ENCODE measurements at places on chromosomes 2 and 18.

DNA sequence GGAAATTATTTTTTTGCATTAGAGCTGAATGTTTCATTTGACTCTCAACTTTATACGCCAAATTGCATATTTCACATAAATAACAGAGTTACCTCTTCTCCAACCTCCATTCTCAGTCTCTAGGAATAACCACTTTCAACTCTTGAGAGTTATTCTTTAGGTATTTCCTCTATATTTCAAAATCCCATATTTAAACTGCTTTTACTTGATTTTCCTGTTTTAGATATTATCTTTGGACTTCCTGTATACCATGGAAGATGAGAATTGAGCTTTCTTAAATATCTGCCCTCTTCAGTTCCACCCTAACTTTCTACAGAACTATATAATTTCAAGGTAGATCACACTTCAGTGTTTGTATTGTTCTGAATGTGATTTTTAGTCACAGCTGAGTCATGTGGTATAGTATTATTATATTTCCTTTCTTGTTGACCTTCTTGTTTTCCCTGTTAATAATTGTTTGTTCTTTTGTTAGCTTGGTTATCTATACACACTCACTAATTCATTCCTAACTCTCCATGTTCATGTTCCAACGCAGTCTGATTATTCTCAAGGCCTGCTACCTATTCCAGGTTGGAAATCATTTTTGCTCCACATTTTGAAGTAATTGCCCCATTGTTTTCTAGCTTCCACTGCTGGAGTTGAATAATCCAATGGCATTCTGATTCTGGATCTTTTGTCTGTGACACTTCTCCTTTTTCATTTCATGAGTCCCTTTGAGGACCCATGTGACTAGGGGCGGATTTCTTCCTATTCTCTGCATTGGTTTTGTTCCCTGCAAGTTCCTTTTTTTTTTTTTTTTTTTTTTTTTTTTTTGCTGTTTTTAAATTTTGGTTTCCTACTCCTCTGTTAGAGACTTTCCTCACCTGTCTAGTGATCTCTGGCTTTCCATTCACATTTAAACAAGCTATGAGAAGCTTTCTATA is 156.8 kb upstream of the RBMS1 start:
- no peak for DNase-seq

- DNase-seq = no peak
These were observed 10.4 kb downstream of the TMEFF2 start for GRCh38 chr2:192184349-192184748.

DNA sequence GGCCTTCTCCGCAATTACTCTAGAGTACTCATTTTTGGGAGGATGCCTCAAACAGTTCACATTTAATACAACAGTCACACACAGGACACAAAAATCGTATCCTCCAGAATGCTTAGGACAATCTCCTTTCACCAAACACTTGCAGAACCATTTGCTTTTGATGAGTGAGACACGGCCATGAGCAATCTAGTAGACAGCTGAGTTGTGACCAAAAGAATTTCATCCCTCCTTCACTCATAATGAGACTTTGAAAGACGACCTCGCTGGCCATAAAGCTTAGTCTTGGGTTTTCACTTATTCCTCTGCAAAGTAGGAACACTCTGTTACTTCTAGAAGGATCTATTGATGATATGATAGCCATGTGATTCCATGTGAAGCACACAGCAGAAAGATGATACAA is 87.5 kb upstream of the SLC35G4 start:
- no peak for DNase-seq

- no peak for DNase-seq
These were observed 2043.3 kb upstream of the PIK3C3 start for GRCh38 chr18:39911716-39912115.

DNA sequence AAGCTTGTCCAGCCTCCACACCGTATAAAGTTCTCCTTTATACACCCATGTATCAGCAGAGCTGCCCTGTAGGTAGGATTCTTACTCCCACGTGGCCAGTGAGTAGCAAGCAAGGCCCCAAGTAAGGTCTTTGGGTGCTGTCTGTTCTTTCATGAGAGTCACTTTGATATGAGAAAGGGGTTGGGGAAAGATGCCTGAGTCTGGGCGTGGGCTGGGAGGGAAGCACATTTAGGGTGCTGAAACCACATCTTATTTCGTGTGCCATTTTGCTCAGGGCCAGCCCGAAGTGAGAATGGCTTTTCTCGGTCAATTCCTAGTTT is 436 bp upstream of the ITPRIPL1 start:
- DNase-seq = no peak

- DNase-seq = no peak
These were observed 43.1 kb upstream of the ATP8B1 start for GRCh38 chr18:57846258-57846657.

DNA sequence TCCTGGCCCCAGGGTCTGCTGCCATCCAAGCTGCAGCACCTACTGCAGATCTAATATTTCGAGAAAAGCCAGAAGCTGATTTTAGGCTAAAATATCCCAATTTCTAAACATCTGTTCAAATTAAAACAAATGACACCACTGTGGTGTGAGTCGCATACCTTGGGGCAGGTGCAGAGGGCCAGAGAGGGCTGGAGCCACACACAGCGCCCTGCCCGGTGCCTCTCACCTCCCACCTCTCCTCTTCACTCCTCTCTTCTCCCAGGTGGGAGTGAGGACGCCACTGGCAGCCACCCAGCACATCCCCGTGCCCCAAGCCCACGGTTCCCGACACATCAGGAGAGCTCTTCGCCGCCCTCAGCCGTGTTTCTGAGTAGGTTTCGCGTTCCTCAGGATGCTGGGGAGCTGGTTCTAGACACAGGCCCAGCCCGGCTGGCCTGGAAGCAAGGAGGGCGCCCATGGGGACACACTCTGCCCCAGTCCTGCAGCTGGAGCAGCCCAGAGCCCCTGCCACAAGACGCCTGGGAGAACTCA is 21.4 kb downstream of the THAP4 start:
- no peak for DNase-seq

- no peak for DNase-seq
These were observed 515.2 kb downstream of the RNF144A start for GRCh38 chr2:7432436-7432835.

- no peak for DNase-seq
These were observed 6.4 kb downstream of the GPR35 start for GRCh38 chr2:240631548-240632305.

DNA sequence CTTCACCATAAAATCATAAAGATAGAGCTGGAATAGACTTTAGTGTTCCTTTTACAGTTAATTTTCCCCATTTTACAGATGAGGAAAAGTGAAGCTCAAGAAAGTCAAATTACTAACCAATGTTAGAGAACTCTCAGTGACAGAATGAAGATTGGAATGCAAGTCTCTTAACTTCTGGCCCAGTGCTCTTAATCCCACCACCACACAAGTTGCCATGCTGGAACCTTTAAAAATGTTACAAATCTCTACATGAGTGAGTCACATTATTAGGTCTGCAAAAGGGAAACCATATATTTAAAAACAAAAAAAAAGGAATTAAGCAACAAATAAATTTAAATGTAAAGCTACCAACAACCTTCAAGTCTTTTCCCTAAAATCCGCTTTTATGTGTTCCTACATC is 3.5 kb downstream of the NCKAP1 start:
- DNase-seq = no peak

DNA sequence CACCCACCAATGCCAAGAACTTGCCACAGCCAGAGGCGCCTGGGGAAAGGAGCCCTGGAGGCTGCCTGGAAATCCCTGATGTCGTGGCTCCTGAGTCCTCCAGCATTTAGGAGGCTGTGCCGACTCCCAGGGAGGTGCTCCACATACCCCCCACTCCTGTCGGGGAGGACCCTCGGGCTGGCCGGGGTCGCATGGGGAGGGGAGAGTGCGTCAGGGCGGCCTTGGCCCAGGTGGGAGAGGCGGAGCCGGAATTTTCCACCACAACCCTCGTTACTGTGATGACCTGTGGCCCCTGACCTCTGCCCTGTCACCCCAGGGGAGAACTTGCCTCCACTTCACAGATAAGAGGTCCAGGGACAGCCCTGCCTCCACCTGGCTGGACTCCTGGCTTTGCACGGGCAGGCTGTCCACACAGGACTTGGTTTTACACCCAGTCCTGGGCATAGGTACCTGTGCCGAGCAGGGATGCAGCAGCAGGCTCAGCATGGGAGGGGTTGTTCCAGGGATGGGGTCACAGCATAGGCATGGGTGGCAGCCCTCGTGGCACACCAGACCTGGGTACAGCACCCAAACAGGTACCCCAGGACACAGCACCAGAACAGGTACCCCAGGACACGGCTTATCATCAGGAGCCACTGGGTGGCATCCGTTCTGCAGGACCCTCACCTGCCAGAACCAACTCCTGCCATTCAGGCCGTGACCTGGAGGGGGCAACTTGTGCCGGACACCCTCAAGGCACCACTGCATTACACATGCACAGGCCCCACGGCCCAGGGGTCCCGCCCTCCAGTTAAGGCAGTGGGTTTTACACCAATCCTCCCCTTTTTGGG is 12.3 kb upstream of the AGXT start:
- DNase-seq = no peak

GRCh38 chr2:134818321-134818720 is 20.1 kb upstream of the ACMSD start:
- no peak for DNase-seq

GRCh38 chr2:172863341-172863740 is 127.7 kb downstream of the RAPGEF4 start:
- DNase-seq = no peak

DNA sequence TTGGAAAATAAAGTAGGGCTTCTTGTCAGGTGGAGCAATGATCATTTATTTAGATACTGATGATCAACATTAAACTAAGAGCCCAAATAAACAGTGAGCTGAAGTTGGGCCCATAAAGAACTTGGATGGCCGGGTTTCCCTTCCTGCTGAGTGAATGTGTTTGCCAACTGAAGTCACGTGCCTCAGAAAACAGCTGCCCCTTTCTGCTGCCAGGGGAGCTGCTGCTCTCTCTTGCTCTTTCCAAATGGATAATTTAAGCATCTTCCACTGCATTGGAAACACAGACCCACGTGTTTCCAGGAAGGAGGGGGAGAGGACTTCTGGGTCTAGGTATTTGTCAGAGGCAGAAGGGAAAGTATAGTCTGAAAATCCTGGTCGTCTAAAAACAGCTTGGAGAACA is 22.9 kb upstream of the NCKAP5 start:
- DNase-seq = no peak

DNA sequence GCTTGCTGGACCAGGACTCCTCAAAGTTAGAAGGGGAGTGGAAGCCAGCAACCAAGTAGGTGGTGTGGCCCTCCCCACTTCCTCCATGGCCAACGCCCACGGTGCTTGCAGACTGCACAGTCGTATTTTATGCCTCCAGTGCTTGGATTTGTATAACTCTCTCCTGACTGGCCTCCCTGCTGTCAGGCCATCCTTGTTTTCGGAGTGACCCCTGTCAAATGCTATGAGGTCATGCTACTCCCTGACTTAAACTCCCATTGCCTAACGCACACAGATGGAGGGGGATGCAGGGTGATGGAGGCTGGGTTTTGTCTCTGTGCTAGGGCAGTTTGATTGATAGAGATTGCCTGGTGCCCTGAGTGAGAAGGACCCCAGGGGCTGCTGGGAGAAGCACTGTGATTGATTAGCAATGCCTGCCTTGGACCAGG is 36.1 kb downstream of the GLI2 start:
- DNase-seq = no peak

DNA sequence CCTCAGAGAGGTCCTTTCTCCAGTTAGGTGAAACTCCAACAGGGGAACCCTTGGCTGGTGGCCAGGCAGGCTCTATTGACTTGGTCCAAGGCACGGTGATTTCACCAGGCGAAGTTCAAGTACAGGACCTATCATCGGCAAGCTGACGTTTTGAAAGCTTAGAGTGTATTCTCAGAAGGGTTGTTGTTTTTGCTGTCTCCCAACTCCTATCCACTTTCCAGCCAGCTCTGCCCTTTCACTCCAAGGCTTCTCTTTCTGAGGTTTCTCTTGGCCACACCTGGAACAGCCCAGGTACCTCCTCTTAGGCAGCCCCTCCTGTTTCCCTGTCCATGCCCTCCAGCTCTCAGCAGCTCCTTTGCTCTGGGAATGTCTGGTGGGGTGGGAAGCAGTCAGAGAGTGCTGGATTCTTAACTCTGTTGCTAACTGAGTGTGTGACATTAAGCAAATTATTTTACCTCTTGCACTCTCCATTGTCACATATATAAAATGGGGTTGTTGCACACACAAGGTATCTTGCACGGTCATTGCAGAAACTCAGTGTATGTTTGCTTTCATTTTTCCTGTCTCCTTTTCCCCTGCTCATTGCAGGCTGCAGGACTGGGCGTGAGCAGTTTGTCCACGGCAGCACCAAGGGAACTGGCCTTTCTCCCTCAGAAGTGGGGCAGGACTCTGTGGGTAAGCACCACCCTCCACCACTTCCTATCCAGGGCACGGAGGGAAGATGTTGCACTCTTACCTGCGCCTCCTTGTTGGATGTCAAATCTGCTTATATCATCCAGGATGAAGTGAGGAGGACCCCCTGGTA is 30.2 kb downstream of the CAPN13 start:
- DNase-seq = no peak

GRCh38 chr2:112153179-112153490 is 14.9 kb downstream of the FBLN7 start:
- no peak for DNase-seq

GRCh38 chr2:121165038-121165542 is 119.9 kb downstream of the TFCP2L1 start:
- no peak for DNase-seq

DNA sequence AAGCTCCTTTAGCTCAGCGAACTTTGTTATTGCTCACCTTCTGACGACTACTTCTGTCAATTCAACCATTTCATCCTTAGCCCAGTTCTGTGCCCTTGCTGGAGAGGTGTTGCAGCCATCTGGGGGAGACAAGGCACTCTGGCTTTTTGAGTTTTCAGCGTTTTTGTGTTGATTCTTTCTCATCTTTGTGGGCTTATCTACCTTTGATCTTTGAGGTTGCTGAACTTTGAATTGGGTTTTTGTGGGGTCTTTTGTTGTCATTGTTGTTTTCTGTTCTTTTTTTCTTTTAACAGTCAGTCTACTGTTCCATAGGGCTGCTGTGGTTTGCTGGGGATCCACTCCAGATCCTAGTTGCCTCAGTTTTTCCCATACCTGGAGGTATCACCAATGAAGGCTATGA is 57.3 kb downstream of the GTF3C3 start:
- DNase-seq = no peak

GRCh38 chr18:21134895-21135294 is 23.3 kb upstream of the ROCK1 start:
- no peak for DNase-seq

DNA sequence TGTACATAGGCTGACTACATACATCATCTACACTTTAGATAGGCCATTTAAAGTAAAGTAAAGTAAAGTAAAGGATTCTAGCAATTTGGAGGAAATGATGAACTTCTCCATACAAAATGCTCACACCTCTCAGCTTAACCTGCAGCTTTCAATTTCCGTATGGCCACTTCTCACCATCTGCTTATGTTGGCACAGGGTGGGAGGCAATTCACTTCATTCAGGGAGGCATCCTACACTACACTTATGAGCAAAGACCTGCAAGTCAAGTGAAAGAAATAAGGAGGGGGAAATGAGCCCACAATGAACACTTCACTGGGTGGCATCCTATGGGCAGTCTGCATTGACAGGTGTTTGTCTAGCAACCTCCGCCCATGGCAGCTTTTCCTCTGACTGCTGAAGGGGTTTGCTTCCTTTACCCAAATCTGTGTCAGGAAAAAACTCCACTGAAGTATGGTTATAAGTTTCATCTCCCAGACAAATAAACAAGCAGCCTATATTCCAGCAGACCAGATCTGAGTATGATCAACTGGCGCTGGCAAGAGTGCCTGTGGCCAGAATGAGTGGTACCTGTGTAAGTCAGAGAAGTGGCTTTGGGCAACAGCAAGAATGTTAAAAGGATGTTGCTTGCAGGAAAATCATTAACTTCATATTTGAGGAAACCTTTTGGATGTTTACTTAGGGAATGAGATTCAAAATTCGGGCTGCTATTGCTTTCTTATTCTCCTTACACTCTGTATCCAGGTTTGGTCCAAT is 449.1 kb downstream of the TGIF1 start:
- no peak for DNase-seq

All from stimulated activated effector memory CD8-positive, alpha-beta T cell treated with anti-CD3 and anti-CD28 coated beads, Interleukin-12 subunit alpha, Interleukin-12 subunit beta, amount 100 ng/mL, for 72 hours (primary cell).